ENCODE measurements at places on chromosomes 1 and 21. TPM values are rescaled to one million over a fixed set of nuclear protein-coding genes. Genes with fewer than 3 reads are reported as not detected.

GRCh38 chr1:116804736-116805135 is 50.5 kb downstream of the CD2 start:
- no peak overlapping the region for H3K27ac ChIP-seq
- H3K4me3 ChIP-seq: peak overlapping the region; percentile 43
- no peak for DNase-seq
- no peaks in the 10 kb centered on the region for H3K36me3 ChIP-seq

- H3K4me3 ChIP-seq: no peak overlapping the region
- H3K36me3 ChIP-seq: no peaks in the 10 kb centered on the region
- H3K27me3 ChIP-seq: no peaks in the 10 kb centered on the region
- H3K27ac ChIP-seq: no peak overlapping the region
Measured at GRCh38 chr1:221268295-221268694, 389.1 kb downstream of the HLX start.

- H3K4me1 ChIP-seq: peaks cover 25% of the 10 kb centered on the region
- no peak for DNase-seq
- no peak overlapping the region for H3K27ac ChIP-seq
Measured at GRCh38 chr1:181101581-181102226, 13.2 kb downstream of the IER5 start.

DNA sequence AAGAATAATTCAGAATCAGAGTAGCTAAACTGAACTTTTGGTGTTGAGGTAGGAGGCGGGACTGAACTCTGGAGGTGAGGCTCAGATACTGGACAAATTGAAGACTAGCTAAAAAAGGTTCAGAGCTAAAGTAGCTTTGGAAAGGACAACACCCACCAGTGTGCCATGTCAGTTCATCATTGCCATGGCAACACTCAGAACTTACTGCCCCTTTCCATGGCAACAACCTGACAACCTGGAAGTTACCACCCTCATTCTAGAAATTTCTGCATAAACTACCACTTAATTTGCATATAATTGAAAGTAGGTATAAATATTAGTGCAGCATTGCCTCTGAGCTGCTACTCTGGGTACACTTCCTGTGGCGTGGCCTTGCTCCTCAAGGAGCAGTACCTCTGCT is 30.3 kb upstream of the POGK start:
- no peaks in the 10 kb centered on the region for H3K4me1 ChIP-seq
- H3K4me3 ChIP-seq: no peak overlapping the region
- no peak overlapping the region for H3K27ac ChIP-seq
- H3K27me3 ChIP-seq: no peaks in the 10 kb centered on the region
- no peak for DNase-seq

DNA sequence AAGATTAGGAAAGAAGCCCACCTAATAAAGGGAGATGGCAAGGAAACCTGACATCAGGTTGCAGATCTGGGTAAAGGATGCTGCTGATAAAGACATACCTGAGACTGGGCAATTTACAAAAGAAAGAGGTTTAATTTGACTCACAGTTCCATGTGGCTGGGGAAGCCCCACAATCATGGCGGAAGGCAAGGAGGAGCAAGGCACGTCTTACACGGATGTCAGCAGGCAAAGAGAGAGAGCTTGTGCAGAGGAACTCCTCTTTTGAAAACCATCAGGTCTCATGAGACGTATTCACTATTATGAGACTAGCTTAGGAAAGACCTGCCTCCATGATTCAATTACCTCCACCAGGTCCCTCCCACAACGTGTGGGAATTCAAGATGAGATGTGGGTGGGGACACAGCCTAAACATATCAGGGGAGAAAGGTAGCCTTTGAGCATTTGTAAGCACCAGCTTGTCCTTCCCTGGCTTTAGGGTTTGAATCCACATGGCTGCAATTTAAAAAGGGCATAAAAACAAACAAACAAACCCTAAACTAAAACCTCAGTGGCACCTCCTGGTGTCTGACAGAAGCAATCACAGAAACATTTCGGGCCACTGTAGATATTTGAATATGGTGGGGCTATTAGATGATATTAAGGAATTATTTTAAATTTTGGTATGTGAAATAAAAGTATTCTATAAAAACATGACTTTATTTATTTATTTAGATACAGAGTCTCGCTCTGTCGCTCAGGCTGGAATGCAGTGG is 33.1 kb downstream of the SLC2A7 start:
- no peak overlapping the region for H3K4me3 ChIP-seq
- DNase-seq: no peak
- H3K36me3 ChIP-seq: no peaks in the 10 kb centered on the region
- H3K27ac ChIP-seq: no peak overlapping the region
- no peaks in the 10 kb centered on the region for H3K27me3 ChIP-seq

DNA sequence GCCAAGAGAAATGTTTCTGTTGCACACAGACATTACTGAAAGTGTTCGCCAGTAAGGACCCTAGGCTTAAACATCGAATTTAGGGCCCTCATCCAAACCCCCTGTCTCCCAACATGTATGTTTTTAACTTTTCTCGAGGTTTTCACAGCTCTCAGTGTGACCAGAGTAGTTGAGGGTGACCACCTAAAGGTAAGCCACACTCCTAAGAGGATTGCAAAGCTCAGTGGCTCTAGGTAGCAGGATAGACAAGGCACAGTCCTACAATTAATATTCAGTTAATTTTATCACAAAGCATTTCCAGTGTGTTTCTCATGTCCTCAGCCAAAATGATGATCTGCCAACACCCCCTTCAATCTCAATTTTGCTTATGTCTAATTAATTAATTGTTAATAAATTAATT is 695 bp upstream of the ALG14 start:
- peak overlapping the region; percentile 96 for H3K4me3 ChIP-seq
- H3K4me1 ChIP-seq: peaks cover 8% of the 10 kb centered on the region

DNA sequence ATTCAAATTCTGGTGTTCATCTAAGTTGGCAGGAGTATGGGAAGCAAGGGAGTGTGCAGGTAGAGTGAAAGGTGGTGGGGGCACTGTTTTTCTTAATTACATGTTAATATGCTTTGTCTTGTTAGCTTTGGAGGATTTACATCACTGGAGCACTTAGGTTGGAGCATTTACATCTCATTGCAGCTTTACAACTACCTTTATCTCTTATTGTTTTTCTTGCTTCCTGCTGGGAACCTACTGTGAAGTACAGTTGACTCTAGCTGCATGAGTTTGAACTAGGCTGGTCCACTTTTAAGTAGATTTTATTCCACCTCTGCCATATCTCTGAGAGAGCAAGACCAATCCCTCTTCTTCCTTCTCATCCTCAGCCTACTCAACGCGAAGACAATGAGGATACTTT is 554.8 kb upstream of the B3GALT2 start:
- no peaks in the 10 kb centered on the region for H3K4me1 ChIP-seq
- no peak for DNase-seq

- no peak overlapping the region for H3K27ac ChIP-seq
- no peak for DNase-seq
- no peaks in the 10 kb centered on the region for H3K27me3 ChIP-seq
- no peaks in the 10 kb centered on the region for H3K4me1 ChIP-seq
Measured at GRCh38 chr1:70487459-70487815, 76.4 kb downstream of the CTH start.

DNA sequence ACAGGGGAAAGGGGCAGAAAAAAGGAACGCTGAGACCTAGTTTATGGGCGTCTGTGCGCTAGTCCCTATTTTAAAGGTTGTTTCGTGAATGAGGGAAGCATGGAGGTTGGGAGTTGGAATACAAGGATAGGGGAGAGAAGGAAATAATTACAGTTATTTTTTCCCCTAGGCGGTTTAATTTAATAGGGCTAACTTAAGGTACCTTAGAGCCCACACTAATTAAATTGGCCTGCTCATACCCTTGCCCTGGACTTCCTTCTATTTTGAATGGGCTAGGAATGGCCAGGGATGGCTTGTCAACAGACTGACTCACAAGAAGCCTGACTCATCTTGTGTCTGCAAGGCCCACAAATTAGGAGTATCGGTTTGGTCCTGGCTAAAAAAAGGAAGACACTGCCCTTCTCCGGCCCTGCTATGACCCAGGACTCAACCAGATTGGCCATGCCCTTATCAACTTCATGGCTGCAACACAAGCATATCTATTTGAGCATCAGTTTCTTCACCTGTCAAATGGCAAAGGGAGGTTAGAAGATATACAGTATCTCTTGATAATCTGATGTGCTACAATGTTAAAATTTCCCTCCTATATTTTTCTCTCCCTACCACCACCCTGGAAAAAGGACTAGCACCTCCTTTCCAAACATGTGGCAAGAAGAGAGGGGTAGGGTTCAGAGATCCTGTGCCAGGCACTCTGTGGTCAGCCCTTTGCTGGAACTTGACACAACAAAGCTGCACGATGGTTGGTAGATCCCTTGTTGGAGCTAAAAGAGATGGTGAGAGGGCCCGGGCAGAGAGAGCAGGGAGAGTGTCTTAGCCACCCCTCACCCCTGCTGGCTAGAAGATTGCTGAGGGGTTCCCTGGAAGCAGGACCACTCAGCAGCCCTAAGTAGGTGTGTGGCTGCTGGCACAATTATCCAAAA is 2.2 kb upstream of the SSBP3 start:
- DNase-seq: no peak
- peak overlapping the region; percentile 93 for H3K27ac ChIP-seq
- H3K4me1 ChIP-seq: peaks cover 44% of the 10 kb centered on the region
- peak overlapping the region; percentile 76 for H3K4me3 ChIP-seq
- H3K36me3 ChIP-seq: peaks cover 3% of the 10 kb centered on the region

- no peak overlapping the region for H3K27ac ChIP-seq
- no peak for DNase-seq
- no peaks in the 10 kb centered on the region for H3K4me1 ChIP-seq
- no peaks in the 10 kb centered on the region for H3K27me3 ChIP-seq
- H3K36me3 ChIP-seq: no peaks in the 10 kb centered on the region
Measured at GRCh38 chr1:172286629-172287076, 133.8 kb upstream of the C1orf105 start.

DNA sequence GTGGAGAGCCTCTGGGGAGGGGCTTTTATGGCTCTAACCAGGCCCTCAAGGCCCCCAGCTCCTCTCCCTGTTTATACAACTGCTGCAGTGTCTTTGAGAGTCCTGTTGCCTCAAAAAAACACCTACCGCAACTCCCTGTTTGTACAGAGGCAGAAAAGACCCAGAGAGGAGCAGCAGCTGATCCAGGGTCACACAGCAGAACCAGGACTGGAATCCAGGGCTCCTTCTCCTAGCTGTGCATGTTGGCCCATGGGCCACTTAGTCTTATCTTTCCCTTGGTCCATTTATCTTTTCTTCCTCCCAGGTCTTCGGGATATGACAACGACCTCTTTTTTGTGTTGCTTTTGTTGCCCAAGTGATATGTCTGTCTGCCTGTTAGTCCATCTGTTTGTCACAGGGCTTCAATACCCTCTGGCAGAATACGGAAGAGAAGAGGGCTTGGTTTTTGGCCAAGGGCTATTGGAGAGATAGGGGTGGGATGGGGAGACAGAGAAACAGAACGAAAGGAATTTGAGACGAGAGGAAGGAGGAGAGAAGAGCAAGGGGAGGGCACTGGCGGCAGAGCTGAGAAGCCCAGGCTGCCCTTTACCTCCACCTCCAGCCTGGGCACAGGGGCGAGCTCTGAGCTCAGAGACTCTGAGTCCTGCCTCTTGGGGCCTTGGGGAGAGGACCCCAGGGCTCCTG is 33.5 kb upstream of the WASF2 start:
- H3K27ac ChIP-seq: peak overlapping the region; percentile 93
- peaks cover 63% of the 10 kb centered on the region for H3K4me1 ChIP-seq
- no peaks in the 10 kb centered on the region for H3K36me3 ChIP-seq

DNA sequence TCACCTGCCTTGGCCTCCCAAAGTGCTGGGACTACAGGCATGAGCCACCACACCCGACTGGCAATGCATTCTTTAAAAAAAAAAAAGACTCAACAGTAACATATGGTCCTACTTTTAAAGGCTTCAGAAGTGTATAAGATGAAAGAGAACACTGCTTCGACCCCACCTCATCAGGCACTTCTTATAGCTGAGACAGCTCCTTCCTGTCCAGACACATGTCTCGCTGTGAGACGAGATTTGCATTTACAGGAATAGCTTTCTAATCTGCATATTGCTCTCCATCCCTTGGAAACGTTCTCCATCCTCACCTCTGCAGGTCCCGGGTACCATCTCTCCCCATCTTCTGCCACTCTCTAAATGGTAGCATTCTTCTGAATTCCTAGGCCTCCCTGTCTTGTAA is 6.7 kb downstream of the AZIN2 start:
- H3K4me1 ChIP-seq: peaks cover 14% of the 10 kb centered on the region
- H3K4me3 ChIP-seq: no peak overlapping the region
- DNase-seq: no peak

DNA sequence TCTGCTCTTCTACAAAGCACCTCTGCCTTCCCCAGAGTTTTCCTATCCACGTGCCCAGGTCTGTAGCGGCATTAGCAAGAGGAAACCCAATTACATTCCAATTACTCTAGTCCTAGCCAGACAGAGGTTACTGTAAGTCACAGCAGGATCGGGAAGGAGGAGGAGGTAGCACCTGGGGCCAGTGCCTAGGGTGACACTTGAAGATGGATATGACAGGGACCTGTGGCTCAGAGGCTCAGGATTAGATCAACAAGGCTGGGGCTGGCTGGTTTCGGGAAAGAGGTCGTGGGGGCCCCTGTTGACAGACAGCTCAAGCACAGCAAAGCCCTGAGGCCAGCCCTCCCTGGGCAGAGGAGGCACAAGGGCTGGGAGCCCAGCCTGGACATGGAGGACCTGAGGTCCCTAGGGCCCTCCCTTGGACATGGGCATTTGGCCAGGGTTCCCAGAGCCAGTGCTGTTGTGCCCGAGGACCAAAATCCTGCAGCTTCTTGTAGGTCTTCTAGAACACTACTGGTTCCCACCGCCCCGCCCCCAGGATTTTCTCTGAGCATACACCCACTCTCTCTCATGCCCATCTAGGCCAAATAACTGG is 3.0 kb upstream of the HCRTR1 start:
- no peaks in the 10 kb centered on the region for H3K36me3 ChIP-seq
- no peak overlapping the region for H3K4me3 ChIP-seq
- no peak for DNase-seq
- H3K27ac ChIP-seq: no peak overlapping the region
- H3K27me3 ChIP-seq: peaks cover 3% of the 10 kb centered on the region
- H3K4me1 ChIP-seq: no peaks in the 10 kb centered on the region

DNA sequence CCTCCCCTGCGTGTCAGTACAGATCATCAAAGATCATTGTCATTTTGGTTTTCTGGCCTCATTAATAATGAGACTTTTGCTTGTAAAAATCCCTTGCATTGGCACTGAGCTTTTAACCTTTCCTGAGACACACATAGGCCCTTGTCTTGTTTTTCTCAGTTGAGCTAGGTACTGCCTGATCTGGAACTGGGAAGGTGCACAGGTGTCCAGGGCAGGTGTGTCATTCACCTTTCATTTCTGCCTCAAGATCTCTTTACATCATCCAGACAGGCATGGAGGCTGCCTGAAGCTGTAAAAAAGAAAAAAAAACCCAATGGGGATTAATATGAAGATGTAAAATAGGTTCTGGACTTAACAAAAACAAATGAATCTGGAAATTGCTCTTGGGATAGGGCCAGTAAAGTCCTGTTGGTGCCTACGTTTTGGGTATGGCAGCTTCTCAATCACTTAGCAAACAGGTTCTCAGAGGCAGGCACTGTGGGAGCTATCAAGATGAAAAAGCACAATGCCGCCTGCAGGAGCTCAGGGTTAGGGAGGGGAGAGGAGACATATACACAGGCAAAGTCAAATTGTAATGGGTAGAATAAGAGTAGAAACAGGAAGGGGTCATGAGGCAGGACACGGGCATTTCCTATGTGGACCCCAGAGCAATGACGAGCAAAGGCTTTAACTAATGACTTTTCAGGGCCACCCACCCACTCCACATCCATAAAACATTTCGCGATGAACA is 1.0 kb upstream of the KCNC4 start:
- H3K27ac ChIP-seq: peak overlapping the region; percentile 89
- no peaks in the 10 kb centered on the region for H3K36me3 ChIP-seq
- peaks cover 7% of the 10 kb centered on the region for H3K4me1 ChIP-seq
- peak; percentile 9 for DNase-seq

RASAL2 gene
- 0.16 TPM for total RNA-seq

IL20 gene
- not detected for total RNA-seq

SLC35A3 gene
- total RNA-seq: 31.6 TPM

OR2L2 gene
- total RNA-seq: 0.64 TPM

PAPPA2 gene
- 0.07 TPM for total RNA-seq

FCGR3B gene
- total RNA-seq: not detected
